ENCODE measurements at places on chromosomes 6 and 20. TPM values are rescaled to one million over a fixed set of nuclear protein-coding genes. Genes with fewer than 3 reads are reported as not detected.

- DNase-seq, result no peak
Observed at GRCh38 chr20:23782366-23782983, 31.7 kb upstream of the CST1 start.

- no peak for DNase-seq
Observed at GRCh38 chr20:48599748-48600469, 227.9 kb downstream of the PREX1 start.

DNA sequence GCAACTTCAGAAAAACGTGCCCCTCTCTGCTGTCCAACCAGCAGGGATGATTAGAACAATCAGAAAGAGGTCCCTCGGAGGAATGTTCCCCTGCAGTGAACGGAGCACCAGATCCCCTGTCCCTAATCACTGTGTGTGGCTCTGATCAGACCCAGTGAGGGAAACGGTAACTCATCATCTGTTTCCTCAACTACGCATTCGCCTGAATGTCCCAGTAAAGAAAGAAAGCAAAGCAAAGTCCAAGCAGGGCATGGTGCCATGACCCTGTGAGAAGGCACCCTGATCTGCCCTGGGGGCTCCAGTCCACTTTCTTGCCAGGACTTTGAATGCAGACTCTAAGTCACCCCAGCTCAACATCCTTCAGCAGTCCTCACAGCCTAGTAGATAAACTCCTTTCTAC is 149.2 kb downstream of the LY86 start:
- no peak for DNase-seq

- no peak for DNase-seq
Observed at GRCh38 chr6:136427378-136427717, 122.9 kb downstream of the MAP7 start.

- no peak for DNase-seq
Observed at GRCh38 chr6:110951008-110951407, 7.5 kb upstream of the GTF3C6 start.

DNA sequence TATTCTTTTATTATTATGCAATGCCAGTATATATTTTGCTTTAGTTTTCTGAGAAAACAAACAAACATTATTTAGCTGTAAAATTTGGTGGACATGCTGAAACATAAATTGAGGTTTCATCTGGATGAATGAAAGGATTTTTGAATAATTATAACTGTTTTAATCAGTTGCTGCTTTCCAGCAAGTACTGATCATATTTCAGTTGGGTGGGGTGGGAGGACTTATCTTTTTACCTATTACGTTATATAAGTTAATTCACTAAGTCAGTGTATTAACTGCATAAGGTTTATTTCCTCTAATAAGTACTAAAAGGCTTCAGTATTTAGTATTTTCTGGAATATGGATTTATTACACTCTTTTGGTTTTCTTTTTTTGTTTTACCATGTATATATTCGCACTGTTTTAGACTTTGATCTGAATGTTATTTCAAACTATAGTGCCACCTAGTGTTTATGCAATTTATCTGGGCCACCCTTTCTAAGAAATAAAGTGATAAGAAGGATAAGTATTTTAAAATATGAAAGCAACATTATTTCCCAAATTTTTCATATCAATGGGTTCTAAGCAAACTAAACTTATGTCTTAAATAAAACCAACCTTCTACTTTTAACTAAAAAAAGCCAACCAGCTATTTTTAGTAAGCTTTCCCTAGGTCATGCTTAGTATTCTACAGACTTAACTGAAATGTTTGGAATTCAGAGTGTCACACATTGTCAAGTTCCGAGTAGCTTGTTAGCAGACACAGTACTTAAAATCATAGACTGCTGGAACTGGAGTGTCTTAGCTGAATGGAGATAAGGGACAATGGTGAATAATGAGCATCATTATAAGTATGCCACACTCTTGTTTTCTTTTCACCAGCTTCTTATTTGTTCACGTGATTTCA is 105.4 kb upstream of the MCHR2 start:
- no peak for DNase-seq

- no peak for DNase-seq
Observed at GRCh38 chr6:149513915-149514314, 29.1 kb upstream of the ZC3H12D start.

PMEPA1 gene
- total RNA-seq, result 255 TPM

GATA5 gene
- not detected for total RNA-seq

HAO1 gene
- not detected for total RNA-seq

DEFB129 gene
- not detected for total RNA-seq

TREML1 gene
- total RNA-seq, result not detected

Measured in kidney epithelial cell (primary cell).